ENCODE measurements at places on chromosomes 11 and 22.

DNA sequence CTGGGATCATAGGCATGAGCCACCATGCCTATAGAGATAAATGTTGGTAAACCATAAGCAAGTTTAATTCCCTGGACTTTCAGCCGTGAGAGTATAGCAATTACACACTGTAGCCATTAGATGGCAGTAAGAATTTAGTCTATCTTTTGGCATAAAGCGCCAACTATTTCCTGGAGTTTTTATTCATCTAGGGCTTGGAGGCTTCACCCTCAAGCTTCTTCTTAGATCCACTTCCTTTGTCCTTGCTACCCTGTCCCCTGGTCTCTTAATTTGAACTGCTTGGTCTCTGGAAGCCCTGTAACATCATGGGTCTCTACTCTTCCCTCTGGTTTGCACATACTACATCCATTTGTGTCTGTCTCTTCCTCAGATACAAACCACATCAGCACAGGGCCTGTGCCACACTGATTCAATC lies 38.2 kb downstream of the OR10A6 start:
- peak; percentile 55 for DNase-seq

DNA sequence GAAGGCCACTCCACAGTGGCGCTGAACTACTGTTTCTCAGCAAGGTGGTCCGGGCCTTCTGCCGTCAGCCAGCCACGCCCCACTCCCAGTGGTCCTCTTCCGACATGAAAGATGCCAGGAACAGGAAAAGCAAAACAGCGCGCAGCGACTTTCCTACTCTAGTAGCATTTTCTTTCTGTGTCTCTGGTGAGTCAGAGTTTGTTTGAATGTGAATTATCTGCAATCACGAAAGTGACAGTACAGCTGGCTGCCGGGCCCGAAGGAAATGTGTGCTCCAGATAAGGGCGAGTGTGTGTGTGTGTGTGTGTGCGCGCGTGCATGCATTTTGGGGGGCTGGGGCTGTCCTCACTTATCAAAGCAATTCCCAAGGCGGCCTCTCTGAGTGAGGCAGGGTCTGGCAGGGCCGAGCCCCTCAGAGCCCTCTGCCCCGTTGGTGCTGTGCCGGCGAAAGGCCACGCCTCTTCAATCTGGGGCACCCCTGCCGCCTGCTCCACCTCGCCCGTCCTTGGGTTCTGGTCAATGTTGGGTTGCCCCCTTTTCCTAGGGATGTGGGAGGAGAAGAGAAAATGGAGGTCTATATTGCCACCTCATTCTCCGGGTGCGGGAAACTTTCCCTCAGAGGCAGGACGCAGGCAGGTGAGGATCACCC lies 288.5 kb downstream of the KIRREL3 start:
- DNase-seq = no peak

DNA sequence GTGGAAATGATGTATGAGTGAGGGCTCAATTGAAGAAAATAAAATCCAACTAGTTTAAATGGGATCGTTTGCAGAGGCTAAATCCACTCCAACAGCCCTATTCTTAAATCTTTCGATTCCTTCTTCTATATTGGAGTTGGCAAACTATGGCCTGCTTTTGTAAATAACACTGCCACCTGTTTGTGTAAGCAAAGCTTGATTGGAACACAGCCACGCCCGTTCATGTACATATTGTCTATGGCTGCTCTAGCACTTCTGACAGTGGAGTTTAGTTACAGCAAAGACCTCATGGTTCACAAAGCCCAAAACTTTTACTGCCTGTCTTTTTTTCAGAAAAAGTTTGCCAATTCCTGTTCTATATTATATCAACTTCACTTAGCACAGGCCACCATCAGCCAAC lies 40.6 kb upstream of the RCN1 start:
- no peak for DNase-seq

DNA sequence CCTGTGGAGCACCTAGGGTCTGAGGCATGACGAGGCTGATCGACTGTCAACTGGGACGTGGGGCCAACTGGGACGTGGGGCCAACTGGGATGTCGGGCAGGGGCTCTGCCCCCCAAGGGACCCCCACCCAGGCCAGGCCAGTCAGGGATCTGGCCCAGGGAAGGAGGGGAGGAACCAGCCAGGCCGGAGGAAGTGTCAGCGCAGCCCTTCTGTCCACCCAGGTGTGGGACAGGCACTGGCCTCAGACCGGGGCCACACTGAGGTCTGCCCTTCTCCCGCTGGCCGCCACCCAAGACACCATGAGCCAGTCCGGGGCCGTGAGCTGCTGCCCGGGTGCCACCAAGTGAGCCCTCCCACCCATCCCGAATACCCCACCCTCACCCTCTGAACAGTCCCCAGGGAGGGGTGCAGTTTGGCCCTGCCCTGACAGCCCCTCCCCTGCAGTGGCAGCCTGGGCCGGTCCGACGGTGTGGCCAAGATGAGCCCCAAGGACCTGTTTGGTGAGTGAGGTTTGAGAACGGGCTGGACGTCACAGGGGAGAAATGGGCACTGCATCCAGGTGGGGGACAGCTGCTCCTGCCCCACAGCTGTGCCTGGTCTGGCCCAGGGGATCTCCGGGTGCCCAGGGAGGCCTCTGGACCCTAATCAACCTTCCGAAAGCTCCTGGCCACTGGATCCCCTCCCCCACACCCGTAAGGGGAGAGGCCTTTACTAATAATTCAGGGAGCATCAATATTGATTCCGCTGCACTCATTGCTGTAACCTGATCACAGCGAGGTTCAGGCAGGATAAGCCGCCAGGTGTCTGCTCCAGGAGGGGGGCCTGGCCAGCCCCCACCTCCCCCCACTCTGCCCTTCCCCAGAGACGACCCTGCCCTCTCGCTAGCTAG lies 3.3 kb downstream of the EPS8L2 start:
- DNase-seq = no peak

DNA sequence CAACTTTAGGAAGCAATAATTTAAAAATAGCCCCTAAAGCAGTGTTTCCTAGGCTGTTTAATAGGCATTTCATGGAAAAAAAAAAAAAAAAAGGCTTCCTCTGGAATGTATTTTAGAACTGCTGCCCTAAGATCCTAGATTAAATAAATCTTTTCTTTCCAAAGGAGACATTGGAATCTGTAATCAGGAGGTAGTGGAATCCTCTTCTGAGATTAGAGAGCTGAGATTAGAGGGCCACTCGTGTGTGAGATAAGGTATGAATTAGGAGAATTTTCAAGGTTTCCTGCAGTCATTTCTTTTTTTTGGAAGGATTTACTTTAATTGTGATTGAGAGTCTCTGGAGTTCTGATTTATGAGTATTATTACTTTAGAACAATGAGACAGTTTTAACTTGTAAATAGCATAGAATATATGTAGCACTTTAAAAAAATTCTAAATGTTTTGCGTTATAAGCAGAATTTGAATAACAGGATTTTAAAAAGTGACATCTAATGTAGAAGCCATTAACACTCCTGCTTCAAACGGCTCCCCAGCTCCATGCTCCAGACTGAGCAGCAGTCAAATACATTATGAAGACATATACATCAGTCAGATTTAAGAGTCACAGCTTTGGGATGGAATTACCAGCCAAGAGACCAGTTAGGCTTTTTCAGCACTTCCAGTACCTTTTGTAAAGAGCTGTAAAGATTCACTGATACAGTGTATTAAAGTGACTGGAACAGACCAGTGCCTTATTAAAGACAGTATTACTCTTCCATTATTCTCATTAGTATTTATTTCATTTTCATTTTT lies 5.0 kb downstream of the EED start:
- no peak for DNase-seq

DNA sequence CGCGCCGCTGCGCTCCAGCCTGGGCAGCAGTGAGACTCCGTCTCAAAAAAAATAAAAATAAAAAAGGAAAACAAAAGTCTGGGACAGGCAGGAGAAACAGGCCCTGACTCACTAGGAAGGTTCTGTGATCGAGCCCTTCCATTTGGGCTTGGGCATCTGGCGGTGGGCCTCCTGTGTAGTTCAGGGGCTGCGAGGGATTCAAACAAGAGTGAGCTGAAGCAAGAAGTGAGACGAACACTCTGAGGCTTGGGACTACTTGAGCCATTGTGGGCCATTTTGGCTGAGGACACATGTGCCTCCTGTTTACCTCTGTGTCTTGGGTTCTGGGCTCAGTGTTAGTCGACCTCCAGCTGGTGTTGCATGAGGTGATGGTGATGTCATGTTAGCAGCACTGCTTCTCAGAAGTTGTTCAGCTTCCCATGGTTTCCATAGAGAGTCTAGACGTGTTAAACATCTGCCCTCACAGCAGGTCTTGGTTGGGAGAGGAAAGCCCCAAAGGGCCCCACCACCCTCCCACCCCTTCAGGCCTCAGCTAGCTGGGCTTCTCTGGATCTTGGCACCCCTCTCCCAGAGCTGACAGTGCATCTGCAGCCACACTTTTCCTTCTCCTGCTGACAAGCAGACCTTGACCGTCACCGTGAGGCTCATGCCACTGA lies 57.8 kb downstream of the MED15 start:
- no peak for DNase-seq

DNA sequence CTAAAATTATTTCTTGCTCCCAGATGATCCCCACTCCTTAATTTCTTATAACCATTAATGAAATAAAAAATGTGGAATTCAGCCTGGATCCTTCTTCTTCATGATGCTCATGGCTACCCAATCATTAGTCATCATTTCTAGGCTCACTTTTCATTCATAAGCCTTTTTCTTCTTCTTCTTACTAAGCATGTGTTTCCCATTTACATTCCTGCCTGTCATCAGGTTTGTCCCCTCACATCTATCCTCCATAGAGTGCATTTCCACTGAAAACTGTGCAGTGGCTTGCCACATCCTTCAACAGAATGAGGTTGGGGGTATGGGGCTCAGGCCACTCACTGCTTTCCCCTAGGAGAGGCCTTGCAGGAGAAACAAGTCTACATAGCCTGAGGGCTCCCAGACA lies 35.8 kb upstream of the NTM start:
- DNase-seq = no peak

DNA sequence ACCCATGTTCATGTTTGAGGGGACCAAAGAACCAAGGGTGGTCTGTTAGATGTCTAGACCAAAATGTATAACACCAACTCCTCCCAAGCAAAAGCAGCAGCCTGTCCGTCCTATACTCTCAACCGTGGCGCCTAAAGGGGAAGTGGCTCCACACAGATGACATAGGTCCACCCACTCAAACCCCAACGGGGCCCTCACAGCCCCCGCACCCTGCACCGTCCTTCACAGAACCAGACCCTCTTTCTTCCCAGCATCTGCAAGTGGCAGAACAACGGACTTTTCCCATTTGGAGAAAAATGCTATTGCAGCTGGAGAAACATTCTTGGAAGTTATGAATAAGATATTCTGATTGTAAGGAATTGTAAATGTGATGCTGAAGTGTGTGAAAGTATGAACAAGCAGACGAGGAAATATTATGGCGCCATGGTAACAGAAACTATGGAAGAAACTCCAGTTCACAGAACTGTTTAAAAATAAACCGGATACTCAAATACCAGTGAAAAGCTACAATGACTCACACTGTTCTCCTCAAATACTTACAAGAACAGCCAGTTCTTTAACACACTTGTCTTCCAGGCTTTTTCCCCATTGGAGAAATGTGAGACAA lies 76.5 kb upstream of the ARFGAP3 start:
- DNase-seq = no peak

GRCh38 chr22:37336579-37336978 lies 54.3 kb downstream of the CYTH4 start:
- DNase-seq = no peak

GRCh38 chr22:43006016-43006505 lies 8.9 kb downstream of the PACSIN2 start:
- DNase-seq = no peak

- no peak for DNase-seq
Observed at GRCh38 chr11:130849215-130849568, 67.1 kb downstream of the SNX19 start.

- DNase-seq = no peak
Observed at GRCh38 chr11:111981270-111981669, 43.9 kb upstream of the DLAT start.

DNA sequence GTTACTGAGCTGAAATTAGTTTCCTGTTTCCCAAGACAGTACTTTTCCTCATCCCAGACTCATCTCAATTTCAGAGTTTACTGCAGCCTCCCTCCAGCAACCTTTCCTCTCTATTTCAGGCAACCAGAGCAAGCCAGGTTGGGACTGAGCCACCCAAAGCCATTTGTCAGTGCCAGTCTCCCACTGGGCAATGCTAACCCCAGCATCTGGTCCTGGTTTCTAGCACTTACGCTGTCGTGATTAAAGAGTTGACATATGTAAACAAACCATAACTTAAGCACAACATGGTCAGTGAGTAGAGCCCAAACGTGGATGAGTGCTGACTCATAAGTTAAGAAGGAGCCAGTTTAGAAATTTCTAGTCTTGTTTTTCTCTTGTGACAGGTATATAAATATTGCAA lies 119.6 kb upstream of the BLID start:
- no peak for DNase-seq

- no peak for DNase-seq
Observed at GRCh38 chr11:17907046-17907445, 105.8 kb downstream of the SERGEF start.

- no peak for DNase-seq
Observed at GRCh38 chr22:23673826-23674690, 16.8 kb upstream of the RGL4 start.
